ENCODE measurements at places on chromosomes 1 and 21.

DNA sequence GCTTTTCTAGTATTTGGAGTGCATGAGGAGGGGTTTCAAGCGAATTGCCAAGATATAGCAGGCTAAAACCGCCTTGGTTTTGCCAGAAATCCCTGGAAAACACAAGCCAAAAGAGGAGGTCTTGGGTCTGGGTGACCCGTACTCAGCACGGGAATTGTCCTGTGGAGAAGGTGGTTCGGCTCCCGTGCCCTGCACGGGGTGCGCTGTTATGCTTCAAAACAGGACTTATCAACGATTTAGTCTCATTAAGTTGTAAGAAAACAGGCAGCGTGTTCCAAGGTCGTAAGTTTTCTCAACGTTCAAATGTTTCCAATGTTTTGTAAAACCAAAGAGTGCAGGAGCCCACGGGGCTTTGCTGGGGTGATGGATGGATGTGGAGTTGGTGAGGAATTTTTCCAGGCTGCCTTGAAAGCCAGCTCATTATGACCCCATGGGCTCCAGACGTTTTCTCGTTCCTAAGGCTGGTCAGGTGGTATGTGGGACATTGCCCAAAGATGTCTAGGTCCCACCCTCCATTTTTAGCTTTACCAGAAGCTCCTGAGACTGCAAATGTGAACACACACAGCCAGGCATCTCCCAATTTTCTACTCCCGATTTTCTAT lies 75.4 kb upstream of the CLDN14 start:
- no peak for DNase-seq

GRCh38 chr1:3054474-3054873 lies 14.5 kb upstream of the PRDM16 start:
- DNase-seq: no peak

GRCh38 chr21:41899426-41900202 lies 20.5 kb upstream of the PRDM15 start:
- no peak for DNase-seq

DNA sequence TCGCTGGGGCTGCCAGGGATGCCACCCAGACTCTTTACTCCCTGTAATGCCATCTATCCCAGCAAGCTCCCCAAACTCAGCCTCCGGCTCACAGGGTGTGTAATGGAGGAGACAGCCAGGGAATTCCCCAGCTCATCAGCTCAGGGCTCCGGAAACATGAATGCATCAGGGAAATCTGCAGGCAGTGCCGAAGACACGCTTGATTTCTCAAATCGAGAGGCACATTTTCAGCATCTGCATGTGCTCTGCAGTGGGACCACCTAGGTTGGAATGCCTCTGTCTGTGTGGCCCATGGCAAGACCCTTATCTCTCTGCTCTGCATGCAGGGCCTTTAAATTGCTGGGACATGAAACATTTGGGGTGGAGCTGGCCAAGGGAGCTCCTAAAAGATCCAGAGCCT lies 170.1 kb downstream of the TRABD2B start:
- no peak for DNase-seq

DNA sequence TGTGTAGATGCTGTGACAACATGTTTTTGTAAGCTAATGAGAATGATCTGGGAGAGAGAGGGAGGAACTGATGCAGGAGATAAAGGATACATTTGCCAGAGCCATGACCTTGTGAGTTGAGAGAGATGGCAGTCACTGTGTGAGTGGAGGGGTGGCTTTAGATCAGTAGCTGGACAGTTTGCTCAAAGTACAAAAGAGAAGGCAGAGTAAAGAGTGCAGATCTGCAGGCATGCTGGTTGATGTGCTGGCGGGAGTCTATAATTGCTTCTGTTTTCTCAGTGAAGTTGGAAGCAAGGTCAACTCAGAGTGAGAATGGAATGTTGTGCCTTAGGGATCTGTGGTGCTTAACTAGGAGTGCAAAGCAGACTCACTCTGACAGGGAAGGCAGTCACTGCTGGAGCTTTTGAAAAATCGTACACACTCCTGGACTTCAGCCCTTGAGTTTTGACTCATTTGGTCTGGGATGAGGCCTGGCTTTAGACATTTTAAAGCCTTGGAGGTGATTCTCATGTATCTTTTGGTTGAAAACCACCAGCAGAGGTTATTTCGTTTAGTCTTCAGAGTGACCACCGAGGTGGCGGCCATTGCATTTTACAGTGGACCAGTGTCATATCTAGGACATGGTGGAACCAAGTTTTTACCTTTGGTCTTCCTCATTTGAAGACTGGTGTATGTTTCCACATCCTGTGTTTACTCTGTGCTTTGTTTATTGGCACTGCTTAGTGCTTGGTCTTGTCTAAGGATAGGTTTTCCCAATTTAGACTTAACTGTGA lies 49.6 kb downstream of the MTR start:
- no peak for DNase-seq

- DNase-seq: no peak
Measured at GRCh38 chr1:187847531-187847930, 1018.8 kb downstream of the PLA2G4A start.

DNA sequence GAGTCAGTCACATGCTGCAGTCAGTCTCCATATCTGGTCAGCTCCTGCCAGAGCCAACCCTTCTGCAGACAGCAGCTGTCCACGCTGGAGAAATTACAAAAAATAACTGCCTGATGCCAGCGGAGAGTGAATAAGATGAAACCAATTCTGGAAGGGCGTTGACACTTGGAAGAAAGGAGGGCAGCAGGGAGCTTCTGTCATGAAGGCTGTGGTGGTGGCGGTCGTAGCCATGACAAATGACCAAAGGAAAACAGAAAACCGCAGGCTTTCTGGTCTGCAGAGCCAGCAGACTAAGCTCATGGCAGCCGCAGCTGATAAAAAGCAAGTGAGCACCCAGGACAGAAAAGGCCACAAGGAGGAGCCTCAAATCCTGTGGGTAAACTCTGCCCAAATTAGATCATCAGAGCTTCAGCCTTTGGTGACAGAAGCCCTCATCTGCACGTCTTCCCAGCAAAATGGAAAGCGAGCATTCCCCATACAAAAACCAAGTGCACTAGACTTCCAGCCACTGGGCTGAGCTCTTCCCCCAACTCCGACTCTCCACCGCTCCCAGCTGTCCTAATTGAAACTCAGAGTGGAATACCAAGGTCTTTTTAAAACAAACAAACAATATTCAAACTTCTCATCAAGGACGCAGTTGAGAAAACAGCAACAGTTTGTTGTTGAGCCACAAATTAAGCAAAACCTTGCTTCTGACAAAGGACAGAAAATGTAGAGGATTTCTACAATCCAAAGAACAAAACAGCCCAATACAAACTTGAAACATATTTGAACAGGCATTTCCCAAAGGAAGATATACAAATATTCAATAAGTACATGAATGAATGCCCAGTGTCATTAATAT lies 28.7 kb downstream of the RSPH1 start:
- DNase-seq: no peak

GRCh38 chr1:18940303-18941020 lies 16.0 kb downstream of the IFFO2 start:
- no peak for DNase-seq

- no peak for DNase-seq
Measured at GRCh38 chr1:210236386-210236839, 3.8 kb downstream of the SERTAD4 start.

- no peak for DNase-seq
Measured at GRCh38 chr1:59997479-59998115, 71.0 kb upstream of the CYP2J2 start.

- DNase-seq: no peak
Measured at GRCh38 chr21:45373991-45374816, 30.8 kb upstream of the COL18A1 start.

GRCh38 chr1:232335261-232335660 lies 294.7 kb downstream of the SIPA1L2 start:
- no peak for DNase-seq

DNA sequence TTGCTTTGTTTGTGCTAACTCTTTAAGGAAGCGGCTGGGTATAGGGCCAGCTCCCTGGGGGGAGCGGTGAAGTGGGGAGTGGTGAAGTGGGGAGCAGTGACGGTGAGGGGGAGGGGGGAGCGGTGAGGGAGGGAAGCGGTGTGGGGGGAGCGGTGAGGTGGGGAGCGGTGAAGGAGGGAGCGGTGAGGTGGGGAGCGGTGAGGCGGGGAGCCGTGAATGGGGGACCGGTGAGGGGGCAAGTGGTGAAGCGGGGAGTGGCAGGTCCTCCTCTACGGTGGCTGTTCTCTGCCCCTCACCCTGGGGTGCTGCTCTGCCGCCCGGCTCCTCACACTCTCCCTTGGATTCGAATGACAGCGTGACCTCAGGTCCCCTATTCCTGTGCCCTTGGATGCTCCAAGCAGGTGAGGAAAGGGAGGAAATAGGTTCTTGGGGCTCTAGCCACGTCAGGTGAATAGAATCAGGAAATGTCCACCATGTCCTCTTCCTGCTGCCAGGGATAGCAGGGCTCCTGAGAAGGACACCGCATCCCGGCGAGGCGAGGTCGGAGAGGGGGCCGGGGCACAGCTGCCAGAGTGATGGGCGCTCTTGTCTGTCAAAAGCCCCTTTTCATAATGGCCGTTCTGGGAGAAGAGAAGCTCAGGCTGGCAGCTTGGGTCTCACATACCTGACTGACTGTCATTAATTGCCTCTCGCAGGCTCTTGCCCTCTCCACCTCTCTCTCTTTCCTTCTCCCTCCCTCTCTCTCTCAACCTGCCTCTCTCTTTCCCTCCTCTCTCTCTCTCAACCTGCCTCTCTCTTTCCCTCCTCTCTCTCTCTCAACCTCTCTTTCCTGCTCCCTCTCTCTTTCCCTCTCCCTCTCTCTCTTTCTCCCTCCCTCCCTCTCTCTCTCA lies 134.2 kb downstream of the PGBD5 start:
- DNase-seq: no peak

DNA sequence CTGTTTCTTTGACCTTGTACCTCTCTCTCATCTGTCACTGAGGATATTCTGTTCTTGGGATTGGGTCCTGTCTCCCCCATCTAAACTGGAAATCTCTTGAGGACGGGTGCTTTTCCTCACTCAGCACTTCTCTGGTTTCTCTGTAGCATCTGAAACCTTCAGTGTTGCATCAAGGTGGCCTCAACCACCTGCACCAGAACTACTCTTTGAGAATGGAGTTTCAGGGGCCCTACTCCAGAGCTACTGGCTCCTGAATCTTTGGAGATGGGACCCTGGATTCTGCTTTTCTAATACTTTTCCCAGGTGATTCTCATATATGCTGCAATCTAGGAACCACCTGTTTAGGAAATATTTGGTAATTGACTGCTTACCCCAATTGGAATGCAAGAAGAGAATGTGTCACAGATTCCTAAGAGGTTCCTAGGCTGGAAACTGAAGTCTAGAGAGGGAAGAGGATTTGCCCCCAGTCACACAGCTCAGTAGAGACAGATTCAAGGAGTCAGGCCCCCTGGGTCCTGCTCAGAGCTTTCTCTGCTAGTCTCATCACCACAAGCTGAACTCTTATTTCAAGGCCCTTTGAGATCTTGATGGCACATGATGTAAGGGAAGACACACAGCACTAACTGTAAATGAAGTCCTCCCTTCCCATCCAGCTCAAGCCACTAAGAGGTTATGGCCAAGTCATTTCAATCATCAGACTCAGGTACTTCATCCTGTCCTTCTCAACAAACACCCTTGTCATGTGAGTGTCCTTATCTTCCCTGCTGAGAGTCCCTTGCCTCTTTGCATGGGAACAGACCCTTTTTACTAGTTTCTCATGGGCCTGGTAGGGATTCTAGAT lies 48.7 kb downstream of the EIF2D start:
- DNase-seq: no peak

- DNase-seq: no peak
Measured at GRCh38 chr1:214248311-214249085, 32.5 kb upstream of the SMYD2 start.

- DNase-seq: no peak
Measured at GRCh38 chr1:204317170-204317569, 42.6 kb downstream of the PLEKHA6 start.

DNA sequence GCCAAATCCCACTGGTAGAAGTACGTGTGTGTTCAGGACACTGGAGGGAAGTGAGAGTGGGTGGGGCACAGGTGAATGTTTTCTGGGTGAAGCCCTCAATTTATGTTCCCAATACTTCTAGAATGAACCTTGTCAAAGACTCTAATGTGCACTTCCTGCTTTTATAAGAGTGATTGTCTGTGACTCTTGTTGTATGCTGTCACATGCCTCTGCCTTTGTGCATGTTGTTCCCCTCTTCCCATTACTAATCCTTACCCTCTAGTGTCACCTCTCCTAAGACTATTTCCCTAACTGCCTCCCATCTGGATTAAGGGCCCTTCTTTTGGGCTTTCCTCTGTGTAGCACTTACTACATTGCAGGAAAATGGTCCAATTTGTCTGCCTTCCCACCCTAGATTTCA lies 2.5 kb upstream of the LINGO4 start:
- DNase-seq: no peak

DNA sequence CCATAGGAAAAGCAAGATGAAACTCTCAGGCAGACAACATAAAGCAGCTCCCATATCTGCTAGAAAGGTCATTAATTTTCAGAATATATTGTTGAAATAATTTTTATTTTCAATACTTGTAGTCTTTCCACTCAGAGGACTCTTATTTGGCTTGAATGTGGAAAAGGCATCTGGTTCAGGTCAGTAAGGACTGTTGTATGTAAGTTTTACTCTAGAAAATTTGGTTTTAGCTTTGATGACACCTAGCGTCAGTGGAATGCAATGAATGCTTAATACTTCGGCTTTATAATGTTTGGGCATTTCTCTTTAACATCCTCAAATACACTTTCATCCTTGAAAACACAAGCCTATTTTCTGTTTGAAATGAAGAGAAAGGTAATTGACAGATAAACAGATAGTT lies 63.3 kb downstream of the LRRC40 start:
- DNase-seq: no peak

DNA sequence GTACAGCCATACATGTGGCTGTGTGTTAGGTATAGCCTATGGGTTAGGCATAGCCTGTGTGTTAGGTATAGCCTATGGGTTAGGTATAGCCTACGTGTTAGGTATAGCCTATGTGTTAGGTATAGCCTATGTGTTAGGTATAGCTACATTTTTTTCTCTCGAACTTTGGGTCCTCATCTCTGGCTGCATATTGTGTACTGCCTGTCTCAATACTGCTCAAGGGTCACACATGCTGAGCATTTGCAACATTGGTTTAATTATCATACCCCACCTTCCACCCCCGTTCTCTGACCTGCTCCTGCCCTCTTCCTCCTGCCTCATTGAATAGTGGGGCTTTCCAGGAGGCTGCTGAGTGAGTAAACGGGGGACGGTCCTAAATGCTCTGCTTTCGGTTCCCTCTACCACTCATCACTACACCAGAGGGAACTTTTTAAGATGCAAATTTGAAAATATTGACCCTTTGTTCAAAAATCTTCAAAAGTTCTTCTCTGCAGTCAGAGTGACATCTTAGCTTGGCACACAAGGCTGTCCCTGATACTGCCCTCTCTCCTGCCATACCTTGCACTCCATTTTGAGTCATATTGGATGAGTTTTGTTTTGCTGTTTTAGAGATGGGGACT lies 17.8 kb downstream of the OR2B11 start:
- no peak for DNase-seq

DNA sequence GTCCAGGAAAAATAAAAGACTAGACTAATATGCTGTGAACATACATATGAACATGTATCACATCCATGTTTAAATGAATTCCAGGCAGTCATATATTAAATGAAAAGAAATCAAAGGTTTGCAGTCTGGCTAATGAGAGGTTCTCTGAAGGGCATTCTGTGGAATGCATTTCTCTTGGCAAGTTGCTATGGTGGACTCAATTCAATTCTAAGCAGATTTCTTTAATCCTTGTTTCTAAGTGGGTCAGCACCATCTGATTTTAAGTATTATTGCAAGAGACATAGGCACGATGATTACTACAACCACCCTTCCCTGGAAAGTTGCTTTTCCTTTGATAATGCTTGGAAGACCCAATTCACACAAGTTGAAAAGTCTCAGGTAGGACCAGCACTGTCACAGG lies 23.9 kb upstream of the ABCA4 start:
- no peak for DNase-seq

Measured in stimulated activated CD8-positive, alpha-beta memory T cell treated with anti-CD3 and anti-CD28 coated beads, Interleukin-15, amount 100 ng/mL, for 24 hours (primary cell).